ENCODE measurements at places on chromosomes 1 and 21. TPM values are rescaled to one million over a fixed set of nuclear protein-coding genes. Genes with fewer than 3 reads are reported as not detected.

DNA sequence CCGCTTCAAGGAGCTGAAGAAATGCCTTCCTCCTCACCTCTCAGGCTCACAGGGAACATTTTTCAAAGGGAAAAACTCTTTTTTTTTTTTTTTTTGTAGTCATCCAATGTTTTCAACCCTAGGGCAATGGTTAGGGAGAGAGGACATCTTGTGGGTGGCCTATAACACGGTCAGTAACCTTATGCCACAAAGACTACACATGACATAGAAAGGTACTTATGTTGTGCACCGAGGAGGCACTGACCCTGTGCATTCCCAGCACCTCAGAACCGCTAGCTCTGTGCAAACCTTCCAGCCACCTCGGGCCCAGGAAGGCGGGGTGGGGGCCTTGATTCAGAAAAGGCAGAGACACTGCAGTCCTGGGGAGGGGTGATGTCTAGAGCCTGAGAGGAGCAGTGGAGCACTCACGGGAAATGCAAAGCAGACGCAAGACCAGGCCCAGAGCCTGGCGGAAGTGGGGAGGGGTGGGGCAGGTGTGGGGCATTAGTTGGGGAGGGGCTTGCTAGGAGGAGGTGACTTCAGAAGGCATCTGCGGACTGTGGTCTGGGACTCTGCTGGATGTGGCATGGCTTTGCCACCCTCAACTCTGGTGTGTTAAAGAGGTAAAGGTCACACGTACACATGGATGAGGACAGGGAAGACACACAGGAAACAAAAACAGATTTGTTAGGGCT is 68.6 kb downstream of the MDM4 start:
- H3K36me3 ChIP-seq: no peaks in the 10 kb centered on the region
- no peak for DNase-seq
- H3K4me1 ChIP-seq: no peaks in the 10 kb centered on the region

- no peaks in the 10 kb centered on the region for H3K27me3 ChIP-seq
- H3K27ac ChIP-seq: no peak overlapping the region
- no peak overlapping the region for H3K4me3 ChIP-seq
- no peak for DNase-seq
- peaks cover 13% of the 10 kb centered on the region for H3K4me1 ChIP-seq
These were observed 11.4 kb downstream of the TMEM81 start for GRCh38 chr1:205072881-205073280.

DNA sequence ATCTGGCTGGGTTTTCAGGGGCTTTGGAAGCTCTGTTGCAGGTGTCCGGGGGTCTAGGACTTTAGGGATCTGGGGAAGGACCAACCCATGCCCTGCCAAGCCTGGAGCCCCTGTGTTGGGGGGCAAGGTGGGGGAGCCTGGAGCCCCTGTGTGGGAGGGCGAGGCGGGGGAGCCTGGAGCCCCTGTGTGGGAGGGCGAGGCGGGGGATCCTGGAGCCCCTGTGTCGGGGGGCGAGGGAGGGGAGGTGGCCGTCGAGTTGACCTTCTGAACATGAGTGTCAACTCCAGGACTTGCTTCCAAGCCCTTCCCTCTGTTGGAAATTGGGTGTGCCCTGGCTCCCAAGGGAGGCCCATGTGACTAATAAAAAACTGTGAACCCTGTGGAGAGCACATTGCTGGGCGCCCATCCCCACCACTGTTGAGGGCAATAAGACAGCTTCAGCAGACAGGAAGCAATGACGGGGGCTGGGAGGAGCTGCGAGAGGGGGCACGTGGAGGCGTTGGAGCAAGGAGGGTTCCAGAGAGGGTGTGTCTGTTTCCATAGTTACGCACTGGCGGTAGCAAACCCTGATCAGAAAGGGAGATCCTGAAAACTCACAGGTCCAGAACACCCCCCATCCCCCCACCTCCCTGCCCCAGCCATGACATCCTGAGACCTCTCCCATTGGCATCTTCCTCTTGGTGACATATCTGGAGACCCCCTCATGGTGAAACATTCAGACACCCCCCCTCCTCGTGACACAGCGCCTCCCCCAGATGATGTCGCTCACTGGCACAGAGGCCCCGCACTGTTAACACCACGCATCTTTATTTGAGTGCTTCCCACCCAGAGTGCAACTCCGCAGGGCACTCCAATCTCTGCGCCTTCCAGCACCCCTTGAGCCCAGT is 8.4 kb downstream of the MYBPH start:
- no peaks in the 10 kb centered on the region for H3K36me3 ChIP-seq
- no peak overlapping the region for H3K27ac ChIP-seq
- peaks cover 5% of the 10 kb centered on the region for H3K4me1 ChIP-seq

Gene SRSF10
- total RNA-seq: 124 TPM

Gene RAB3B
- 1.4 TPM for total RNA-seq

DNA sequence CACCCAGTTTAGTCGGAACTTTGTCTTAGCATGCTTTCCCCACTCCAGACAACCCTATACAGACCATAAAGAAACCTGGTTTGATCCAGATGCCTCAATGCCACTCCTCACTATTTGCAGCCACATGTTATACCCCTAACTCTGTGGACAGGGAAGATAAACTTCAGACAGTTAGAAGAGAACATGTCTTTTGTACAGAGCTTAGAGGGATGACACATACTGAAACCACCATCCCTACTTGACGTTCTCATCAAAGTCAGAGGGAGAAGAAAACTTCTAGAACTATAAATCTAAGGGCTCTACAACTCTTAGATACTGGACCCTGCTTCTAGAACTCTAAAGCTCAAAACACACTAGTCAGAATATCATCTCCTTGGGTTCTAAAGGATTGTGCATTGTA is 3.7 kb downstream of the SYT6 start:
- no peak overlapping the region for H3K27ac ChIP-seq
- H3K27me3 ChIP-seq: no peaks in the 10 kb centered on the region
- H3K4me3 ChIP-seq: no peak overlapping the region
- H3K4me1 ChIP-seq: peaks cover 16% of the 10 kb centered on the region
- DNase-seq: no peak
